Mesenteric fat pad (tissue), 1 donor: ENCODE measurements at places on chromosomes 6 and 20. TPM values are rescaled to one million over a fixed set of nuclear protein-coding genes. Genes with fewer than 3 reads are reported as not detected.

DAAM2 gene
- total RNA-seq, result 83.8 TPM

DNA sequence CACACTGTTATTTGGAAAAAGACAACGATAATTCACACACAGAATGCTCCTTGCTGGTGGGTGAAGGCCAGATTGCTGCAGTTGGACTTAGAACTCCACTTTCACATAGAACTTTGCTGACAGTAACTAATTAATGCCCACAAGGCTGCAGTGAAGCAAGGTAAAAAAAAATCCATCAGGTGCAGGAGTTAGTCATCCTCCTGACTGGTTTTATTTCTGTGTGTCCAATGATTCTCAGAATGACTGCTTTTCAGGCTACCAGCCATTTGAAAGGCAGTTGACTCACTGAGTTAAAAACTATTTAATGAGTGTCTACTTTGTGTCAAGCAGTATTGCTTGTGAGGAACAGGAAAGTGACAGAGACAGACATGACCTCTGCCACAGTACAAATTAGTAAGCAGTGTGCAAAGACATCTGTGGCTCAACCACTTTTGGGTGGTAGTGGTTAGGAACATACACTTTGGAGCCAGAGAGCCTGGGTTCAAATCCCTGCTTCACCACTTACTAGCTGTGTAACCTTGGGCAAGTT lies 41.9 kb downstream of the ELOVL5 start:
- no peak for DNase-seq

SEMG1 gene
- total RNA-seq, result not detected

IL20RA gene
- 0.93 TPM for total RNA-seq

HLA-DQA2 gene
- total RNA-seq, result 1.5 TPM

DNA sequence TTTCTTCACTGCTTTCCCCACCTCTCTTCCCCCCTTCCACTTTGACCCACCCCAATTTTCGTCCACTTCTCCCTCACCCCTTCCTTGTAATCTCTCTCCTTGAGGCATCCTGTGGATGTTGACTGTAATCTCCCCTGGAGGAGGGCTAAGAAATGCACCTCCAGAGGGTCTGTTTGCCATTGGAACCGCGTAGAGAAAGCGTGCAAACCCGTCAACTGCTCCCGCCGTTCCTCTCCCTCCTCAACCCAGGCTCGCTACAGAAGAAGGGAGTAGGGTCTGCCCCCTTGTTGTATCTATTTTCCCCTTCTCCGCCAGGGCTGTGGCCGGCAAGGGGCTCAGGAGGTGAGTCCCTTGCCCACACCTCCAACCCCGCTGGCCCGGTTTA lies 502 bp upstream of the HTR1E start:
- no peak for DNase-seq

DNA sequence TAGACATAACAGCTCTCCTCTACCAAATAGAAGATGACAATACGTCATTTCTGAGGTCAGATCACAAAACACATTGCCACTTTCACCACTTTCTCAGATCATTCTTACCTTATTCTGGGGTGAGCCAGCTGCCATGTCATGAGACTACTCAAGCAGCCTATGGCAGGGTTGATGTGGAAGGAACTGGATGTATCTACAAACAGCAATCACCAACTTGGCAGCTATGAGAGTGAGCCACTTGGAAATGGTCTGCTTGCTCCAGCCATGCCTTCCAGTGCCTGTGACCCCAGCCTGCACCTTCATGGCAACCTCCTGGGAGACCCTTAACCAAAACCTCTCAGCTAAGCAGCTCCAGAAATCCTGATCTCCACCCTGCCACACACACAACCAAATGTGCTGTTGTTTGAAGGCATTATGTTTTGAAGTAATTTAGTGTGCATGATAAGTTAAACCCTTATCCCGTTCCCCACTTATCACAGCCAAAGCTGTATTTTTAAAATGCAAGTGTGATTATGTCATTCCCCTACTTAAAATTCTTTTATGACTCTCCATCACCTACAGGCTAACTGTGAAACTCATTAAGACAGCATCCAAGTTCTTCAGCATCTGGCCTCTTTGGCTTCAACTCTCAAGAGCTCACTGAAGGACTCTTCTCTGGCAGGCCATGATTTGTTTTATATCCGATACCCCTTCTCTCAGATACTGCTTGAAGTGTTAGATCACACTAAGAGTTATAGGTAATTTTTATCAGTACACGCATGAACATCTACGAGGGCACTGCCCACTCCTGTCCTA lies 150.6 kb downstream of the LY86 start:
- DNase-seq, result no peak

DNA sequence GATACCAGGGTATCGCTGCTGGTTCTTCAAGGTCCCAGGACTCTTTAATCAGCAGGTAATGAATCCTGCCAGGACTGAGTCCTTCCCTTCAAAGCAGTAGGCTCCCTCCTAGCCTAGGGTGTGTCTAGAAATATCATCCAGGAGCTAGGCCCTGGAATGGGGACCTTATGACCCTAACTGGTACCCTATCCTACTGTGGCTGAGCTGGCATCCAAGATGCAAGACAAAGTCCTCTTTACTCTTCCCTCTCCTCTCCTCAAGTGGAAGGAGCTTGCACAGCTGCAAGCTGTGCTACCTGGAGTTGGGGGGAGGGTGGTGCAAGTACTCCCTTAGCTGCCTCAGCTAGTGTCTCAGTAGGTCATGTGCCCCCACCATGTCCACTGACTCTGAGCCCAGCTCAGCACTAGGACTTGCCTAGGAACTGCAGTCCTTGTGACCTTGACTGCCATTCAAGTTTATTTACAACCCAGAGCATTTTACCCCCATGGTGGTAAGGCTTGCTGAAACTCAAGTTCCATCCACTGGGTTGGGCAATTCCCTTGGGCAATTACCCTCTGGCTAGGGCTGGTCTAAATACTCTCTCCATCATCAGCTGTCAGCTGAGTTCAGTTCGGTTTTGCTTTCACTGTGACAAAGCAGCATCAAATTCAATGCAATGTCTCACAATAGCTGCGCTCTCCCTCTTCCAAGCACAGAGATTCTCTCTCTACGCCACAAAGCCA lies 48.4 kb upstream of the TOP1 start:
- DNase-seq, result no peak
